ENCODE measurements at places on chromosomes 3 and 15.

- no peak for DNase-seq
Measured at GRCh38 chr15:30923429-30923828, 19.7 kb downstream of the FAN1 start.

- DNase-seq, result no peak
Measured at GRCh38 chr3:51282931-51283330, 102.2 kb upstream of the MANF start.

DNA sequence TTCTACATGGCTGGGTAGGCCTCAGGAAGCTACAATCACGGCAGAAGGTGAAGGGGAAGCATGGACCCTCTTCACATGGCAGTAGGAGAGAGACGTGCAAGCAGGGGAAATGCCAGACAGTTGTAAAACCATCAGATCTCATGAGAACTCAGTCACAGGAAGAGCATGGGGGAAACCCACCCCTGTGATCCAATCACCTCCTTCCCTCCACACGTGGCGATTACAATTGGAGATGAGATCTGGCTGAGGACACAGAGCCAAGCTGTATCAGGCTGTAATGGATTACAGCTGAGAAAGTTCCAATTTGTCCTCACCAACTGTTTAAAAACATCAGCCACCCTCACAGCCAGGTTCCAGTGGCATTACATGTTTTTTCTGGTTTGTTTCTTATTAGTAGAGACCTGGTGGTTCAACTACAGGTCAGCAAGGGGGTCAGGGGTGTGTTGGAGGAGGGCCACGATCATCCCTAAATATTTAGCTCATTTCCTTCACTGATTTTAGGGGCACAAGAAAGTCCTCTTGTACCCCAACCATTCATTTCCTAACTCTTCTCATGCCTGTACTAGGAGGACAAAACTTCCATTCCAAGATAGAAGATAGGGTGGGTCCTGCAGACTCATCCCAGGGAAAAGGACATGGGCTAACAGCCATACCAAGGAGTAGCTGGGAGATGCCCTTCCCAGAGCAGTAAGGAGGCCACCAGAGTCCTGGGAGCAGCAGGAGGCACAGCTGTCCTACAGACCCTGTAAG is 54.4 kb downstream of the ANXA2 start:
- DNase-seq, result no peak

DNA sequence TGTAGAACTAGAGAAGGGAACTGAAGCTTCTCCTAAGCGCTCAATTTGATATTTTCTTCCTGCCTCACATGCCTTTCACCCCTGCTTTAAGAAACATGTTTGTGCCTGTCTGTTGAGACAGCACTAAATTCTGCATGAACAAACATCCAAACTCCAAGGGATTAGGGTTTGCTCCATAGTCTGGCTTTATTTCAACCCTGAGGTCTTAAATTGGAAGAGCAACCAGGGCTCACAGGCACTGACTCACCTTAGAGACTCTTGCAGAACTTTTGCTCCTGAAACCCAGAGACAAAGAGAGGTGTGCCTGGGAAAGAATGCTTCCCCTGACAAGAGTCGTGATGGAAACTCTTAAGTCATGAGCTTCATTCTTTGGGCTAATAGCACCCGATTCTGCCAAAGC is 393.9 kb upstream of the MCTP2 start:
- no peak for DNase-seq

DNA sequence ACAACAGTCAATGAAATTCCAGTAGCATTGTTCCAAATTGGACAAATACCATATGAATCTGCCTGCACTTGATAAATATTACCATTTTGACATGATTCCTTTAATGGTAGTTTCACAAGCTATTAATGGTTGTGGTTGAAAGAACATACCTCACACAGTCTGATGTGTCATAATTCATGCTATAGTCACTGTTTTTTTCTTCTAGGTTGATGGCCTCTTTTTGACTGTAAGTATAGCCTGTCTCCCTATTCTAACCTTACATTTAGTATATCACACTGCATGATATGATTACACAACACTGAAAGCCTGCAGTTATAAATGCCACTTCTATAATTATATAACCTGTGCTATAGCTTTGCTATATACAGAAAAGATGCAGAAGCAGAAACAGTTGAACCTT is 834.1 kb downstream of the NSUN3 start:
- DNase-seq, result no peak

- DNase-seq, result no peak
Measured at GRCh38 chr3:57923101-57923500, 85.1 kb upstream of the FLNB start.

GRCh38 chr3:4895838-4896237 is 83.4 kb upstream of the BHLHE40 start:
- DNase-seq, result no peak

GRCh38 chr15:48052946-48053345 is 67.8 kb upstream of the SLC24A5 start:
- no peak for DNase-seq

- no peak for DNase-seq
Measured at GRCh38 chr3:123941121-123941520, 19.9 kb downstream of the CCDC14 start.
